NCI-H526 treated with DMSO at 0.1 percent for 48 hours (cell line): ENCODE measurements at places on chromosomes 12 and 14.

DNA sequence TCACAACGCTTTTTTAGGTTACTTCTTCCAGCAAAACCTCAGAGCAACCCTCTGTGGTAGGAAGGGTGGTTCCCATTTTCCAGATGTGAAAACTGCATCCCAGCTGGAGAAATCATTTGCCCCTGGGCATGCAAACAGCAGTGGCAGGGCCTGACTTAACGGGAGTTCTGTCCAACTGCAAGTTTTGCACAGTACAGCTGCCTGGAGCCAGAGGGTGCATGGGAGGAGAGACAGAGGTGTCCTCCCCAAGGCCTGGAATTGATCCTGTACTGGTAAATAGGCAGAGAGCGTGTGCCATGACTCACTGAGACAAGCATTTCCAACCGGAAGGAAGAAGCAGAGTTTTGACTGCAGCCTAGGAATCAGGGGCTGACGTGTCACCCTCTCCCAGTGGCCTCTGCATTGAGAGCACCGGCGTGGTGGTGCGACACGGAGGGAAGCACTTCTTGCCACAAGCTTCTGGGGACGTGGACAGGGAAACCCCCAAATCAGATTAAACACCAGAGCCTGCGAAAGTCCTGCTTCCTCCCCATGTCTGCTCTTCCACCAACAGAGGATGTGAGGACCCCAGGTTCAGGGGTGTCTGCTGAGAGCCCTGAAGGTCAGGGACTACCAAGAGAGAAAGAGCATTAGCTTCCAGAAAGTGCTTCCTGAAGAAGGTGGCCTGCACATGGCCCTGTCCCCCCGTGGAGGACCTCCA is 19.0 kb upstream of the SERPINA4 start:
- DNase-seq: no peak

DNA sequence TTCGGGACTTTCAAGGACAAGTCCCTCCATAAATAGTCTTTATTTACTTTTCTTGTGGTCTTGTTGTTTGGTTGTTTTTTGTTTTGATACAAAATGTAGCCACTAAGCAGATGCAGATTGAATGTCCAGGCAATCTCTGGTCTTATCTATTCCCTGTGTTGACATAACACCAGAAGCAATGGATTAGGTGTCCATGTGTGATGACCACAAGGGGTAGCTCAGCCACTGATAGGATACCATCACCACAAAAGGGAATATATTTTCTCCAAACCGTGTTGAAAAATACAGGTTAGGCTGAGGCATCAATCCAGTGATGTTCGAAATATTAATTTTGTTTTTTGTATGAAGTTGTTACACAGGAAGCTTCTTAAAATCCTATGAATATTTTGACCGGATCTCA is 196.3 kb downstream of the EPS8 start:
- DNase-seq: no peak

DNA sequence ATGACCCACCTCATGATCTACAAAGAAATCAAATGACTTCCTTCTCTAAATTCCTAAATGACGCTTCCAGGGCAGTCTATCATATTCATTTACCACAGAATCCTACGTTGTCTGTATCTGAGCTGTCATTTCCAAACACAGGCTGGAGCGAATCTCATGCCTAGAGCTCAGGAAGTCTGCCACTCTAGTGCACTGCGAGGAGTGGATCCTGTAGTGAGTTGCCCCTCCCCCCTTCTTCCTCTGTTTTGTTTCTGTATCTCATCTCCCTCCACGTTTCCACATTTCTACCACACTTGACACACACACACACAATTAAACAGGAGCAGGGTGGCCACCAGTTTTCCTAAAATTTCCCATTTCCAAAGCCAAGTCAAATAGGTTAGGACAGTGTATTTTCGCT is 415.4 kb upstream of the PRICKLE1 start:
- no peak for DNase-seq

DNA sequence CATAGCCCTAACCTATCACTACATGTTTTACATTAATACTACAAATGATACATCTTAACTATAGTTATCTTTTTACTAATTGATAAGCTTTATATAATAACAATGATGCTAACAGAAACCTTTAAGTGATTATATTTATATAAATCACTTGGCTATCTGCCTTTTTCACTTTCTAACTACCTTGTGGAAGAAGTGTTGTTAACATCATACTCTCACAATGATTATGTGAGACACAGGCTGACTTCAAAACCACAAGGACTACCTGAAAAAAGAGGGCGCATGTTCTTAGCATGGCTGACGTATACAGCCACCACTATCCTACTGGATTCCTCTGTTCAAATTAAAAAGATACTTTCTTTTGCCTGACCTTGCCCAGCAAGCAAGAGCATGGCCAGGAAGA is 135.3 kb upstream of the SOX5 start:
- DNase-seq: no peak

DNA sequence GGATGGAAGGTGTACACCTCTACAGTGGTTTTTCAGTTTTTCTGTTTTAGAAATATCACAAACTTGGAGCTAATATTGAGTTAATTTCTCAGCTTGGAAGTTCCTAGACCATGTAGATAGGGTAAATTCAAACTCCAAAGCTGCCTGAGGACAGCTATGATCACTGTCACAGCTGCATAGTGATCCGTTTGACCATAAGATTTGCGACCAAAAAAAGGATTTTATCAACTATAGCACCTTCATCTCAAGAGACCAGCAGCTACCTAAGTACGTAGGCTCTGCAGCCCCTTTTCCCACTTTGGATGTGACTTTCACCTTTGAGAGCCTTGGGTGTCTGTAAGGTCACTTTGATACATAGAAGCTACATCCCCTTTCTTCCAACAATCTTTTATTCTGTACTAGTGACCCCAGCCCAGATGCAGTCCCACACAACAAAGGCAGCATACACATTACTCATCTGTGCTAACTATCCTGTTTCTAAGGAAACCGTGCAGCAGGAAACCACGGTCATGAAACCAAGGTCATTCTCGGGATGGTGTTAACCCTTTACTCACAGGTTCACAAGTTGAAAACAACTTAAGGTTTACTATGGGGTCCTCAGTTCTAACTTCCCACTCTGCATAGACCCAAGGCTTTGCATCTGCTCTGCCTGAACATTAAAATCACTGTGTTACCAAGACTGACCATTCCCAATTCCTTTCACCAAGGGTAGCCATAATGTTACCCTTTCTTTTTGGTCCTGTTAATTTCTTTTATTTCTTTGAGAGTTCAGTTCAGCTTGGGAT is 75.4 kb downstream of the IFT81 start:
- no peak for DNase-seq

- DNase-seq: no peak
Measured at GRCh38 chr12:28027947-28028724, 55.6 kb upstream of the PTHLH start.

- peak; percentile 33 for DNase-seq
Measured at GRCh38 chr12:68481181-68481941, 129.3 kb upstream of the RAP1B start.

GRCh38 chr12:5003025-5003666 is 40.5 kb upstream of the KCNA5 start:
- peak; percentile 24 for DNase-seq

- DNase-seq: no peak
Measured at GRCh38 chr14:90857866-90858265, 41.6 kb upstream of the TTC7B start.

DNA sequence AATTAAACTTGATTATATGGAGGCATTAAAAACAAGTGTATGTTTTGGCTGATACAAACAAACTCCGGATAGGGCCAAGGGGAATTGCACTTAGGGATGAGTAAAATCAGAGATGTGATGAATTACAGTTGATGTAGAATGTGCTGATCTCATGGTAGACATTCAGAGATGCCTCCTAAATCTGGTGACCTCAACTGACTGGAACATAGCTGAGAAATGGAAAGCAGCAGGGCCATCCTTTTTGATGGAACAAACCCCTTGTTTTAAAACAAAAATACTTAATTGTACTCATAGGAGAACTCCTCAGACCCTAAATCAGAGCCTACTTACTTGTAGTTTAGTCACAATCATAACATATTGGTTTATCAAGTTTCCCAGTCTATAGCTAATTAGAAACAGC is 122.8 kb downstream of the C12orf75 start:
- DNase-seq: no peak

DNA sequence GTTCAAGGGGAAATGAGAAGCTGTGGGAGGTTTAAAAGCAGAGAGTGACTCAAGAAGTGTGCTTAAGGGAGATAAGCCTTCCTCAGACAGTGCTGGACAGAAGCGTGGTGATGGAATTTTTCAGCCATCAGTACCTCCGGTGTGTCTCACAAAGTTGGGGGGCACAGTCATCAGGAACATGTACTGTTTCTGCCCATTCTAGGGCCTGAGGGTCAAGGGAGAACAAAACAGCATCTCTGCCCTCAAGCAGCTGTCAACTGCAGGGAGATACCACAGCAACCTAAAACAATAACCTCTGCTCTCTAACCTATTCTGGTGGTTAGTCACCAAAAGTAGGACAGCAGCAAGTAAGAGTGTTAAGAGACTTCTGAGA is 2.0 kb upstream of the STON2 start:
- DNase-seq: no peak

- peak; percentile 70 for DNase-seq
Measured at GRCh38 chr14:37230551-37231194, 32.9 kb downstream of the MIPOL1 start.

GRCh38 chr12:130183585-130184370 is 21.5 kb downstream of the FZD10 start:
- DNase-seq: no peak

GRCh38 chr12:128133321-128134073 is 133.5 kb upstream of the TMEM132C start:
- DNase-seq: peak; percentile 76

- DNase-seq: no peak
Measured at GRCh38 chr12:26754148-26754547, 78.8 kb downstream of the ITPR2 start.

DNA sequence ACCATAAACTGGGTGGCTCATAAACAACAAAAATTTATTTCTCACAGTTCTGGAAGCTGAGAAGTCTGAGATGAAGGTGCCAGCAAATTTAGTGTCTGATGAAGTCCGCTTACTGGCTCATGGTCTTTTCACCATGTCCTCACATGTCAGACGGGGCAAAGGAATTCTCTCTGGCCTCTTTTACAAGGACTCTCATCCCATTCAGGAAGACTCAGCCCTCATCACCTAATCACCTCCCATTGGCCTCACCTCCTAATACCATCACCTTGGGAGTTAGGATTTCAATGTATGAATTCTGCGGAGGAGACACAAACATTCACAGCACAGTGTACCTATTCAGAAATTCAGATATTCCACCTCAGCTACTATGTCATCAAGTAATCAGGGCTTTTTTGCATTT is 357.6 kb downstream of the PAWR start:
- DNase-seq: no peak

DNA sequence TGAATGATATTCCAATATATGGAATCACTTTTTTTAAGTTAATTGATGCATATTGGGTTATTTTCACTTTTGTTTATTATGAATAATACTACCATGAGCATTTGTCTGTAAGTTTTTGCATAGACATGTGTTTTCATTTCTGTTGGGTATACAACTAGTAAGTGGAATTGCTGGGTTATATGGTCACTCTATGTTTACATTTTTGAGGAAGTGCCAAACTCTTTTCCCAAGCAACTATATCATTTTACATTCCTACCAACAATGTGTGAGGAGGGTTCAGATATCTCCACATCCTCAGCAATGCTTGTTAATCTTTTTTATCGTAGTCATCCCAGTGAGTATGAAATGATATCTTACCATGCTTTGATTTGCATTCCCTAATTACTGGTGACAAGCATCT is 64.0 kb downstream of the MON2 start:
- no peak for DNase-seq

DNA sequence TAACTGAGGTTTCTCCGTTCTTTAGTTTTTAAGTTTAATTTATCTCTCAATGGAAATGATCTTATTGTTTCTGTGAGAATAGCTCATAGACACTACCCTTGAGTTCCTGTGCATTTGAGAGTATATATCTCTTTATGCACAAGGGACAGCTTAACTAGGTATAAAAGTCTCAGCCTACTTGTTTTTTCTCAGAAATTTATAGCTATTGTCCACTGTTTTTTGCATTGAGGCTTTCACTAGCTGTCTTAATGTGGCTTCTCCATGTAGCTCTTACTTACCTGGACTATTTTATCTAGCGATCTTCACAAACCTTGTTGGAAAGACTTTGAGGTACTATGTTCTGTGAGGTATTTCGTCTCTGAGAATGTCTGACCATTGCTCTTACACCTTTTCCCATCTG is 153.9 kb upstream of the RTL1 start:
- no peak for DNase-seq

- DNase-seq: peak; percentile 1
Measured at GRCh38 chr14:65333943-65334687, 78.4 kb upstream of the FUT8 start.

DNA sequence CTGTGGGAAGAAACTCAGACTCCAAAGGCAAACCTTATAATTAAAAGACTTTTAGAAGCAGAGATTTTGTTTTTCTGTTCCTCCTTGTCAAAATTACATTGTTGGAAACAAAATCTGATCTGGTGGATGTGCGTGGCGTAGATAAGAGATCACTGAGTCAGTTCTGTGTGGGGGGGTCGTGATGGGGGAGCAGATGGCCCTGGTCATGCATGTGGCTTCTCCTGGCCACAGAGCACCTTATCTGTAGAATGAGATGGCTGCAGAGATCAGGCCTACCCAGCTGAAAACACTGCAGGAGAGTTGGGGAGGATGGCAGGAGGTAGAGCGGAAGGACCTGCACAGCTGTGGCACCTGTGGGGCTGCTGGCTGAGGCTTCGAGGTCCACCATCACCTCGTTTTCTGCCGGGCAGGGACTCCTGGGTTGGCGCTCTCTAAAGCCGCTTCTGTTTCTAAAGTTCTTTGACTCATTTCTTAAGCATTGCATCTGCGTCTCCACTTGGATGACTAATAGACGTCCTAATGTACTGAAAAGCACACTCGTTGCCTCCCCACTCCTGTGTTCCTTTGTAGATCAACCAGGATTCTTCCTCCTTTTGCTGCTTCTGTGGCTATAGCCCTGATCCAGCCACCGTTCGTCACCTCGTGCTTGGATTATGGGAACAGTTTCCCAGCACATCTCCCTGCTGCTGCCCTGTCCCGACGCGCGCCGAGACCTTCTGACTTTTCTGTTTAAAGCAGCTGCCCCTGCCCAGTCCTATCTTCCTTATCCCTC is 93.4 kb downstream of the TSPAN9 start:
- no peak for DNase-seq
